ENCODE measurements at places on chromosomes 5 and 9.

DNA sequence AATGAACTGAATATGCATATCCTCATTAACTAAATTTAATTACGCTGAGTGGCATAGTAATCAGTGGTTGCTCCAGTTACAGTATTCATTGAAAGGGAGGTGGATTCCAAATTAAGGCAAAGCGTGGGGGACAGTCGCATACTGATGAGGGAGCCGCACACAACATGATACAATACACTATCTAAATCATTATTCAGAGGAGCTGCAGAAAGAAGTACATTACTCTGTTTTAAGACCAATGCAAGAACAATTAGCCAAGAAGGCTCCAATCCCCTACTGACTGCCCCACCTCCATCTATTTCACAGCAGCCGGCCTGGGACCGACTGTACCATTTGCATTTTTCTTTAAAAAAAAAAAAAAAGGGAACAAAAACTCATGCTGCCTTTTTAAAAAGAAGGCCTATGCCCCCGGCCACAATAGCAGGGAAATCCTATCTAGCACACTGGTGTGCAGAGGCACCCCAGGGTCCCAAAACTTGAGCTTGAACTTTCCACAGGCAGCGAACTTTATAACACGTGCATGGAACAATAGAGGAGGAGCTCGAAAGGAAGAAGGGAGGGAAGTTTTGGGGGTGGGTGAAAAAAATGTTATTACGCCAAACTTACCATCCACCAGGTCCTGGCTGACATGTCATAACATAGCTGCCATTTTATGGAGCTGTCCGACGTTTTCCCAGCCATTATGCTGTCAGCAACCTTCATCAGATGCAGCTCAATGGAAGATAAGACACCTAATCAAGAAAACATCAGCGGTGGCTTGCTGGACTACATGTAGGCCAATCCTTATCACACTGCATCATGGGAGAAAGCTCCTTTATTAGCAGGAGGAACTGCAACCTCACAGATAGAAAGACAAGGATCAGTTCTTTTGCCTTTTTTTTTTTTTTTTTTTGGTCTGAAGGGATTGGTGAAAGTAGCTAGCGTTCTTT lies 161.6 kb downstream of the ZDHHC21 start:
- DNase-seq: no peak

DNA sequence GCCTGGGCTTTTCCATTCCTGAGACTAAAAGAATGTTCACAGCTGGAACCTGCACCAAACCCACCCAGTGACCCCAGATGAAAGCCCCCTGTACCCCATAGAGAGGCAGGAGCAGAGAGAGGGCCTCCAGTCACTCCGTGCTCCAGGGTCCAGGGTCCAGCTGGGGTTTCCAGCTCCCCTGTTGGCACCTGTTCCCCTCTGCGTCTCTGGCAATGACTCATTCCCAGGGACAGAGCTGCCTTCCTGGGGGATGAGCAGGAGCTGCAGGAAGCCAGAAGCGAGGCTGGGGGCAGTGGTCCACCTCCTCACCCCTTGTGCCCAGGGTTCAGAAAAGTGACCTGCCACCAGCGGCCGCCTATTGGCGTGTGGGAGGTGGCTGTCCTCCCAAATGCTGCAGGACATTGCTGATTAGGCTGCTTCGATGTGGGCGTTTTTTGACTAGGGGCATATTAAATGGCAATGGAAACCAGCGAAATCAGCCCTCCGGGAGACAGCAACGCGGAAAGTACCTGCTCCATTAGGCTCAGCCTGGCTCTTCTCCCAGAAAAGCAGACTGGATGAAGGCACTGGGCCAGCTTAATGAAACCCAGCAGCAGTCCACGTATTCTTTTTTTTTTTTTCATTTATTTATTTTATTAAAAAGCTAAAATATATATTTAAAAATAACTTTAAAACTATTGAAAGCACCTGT lies 97.4 kb downstream of the DAP start:
- DNase-seq: no peak

GRCh38 chr5:178372142-178372571 lies 139.6 kb upstream of the PHYKPL start:
- no peak for DNase-seq

DNA sequence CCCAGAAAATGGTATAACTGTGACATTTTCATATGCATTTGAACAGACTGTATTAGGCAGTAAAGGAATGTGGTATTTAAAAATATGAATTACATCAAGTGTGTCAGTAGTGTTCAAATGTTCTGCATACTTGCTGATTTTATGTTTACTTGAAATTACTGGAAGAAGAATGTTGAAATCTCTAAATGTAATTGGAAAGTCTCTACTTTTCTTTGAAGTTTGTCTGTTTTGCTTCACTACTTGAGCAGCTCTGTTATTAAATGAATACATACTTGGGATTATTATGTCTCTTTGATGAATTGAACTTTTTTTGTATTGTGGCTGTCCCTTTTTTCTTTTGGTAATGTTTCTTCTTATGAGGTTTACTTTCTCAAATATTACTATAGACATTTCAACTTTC lies 205.6 kb downstream of the TAF11L14 start:
- DNase-seq: no peak

GRCh38 chr9:38085308-38085707 lies 16.3 kb upstream of the SHB start:
- no peak for DNase-seq
